ENCODE measurements at places on chromosomes 1 and 21.
A peak's percentile ranks its signal among the peaks of the same experiment; 100 is the strongest.

DNA sequence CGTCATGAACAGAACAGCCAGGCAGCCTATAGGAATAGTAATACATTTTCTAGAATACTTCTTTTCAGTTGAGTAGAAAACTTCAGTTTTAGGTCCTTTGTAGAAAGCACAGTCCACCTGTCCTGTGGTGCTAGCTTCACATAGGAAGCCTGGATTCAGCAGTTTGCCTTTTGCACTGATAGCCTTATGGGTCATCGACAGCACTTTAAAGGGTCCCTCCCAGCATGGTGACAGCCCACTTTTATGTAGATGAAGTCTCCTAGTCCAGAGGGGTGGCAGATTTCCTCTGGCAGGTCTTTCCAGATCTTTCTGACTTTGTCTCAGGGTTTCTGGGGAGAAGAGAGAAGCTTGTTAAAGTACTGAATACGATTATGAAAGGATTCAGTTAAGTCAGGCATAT is 161.4 kb upstream of the TNR start:
- DNase-seq, result no peak

DNA sequence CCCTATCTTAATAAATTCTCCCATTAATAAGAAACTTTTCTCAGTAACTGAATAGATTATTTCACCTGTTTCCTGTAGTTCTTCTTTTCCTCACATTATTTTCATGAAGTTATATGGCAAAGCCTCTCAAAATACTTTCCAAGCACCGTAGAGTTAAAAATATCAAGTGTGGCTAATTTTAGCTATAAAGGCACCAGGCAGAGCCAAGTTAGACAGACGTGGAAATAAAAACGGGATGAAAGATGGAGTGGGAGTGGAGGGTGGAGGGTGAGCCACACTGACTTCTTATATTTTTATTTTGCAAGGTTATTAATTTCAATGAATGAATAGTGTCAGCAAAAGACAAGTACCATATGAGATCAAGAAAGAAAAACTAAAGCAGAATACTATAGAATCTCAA is 71.7 kb downstream of the ENAH start:
- peak; percentile 20 for DNase-seq

GRCh38 chr21:15908187-15908586 is 178.4 kb downstream of the USP25 start:
- DNase-seq, result no peak

- no peak for DNase-seq
Observed at GRCh38 chr1:160718210-160718609, 6.6 kb upstream of the CD48 start.

GRCh38 chr1:38046884-38047602 is 450 bp upstream of the POU3F1 start:
- peak; percentile 83 for DNase-seq

DNA sequence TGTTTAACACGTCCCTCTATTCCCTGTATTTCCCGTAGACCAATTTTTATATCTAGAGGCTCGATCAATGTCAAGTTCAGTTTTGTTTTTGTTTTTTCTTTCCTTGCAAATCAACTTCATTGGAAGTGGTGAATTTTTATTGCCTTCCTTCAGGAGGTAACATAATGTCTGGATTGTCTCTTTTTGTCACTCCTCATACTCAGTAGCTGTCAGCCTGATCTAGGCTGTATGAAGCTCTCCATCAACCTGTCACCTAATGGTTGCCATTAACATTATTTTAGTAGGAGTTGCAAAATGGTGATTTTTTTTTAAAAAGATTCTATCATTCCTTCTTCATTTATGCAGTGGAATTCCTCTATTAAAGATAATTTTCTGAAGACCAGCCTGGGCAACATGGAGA is 49.7 kb upstream of the KIF26B start:
- no peak for DNase-seq

- peak; percentile 26 for DNase-seq
Observed at GRCh38 chr1:169368406-169368769, 393 bp downstream of the BLZF1 start.

GRCh38 chr1:100941580-100942216 is 45.8 kb downstream of the SLC30A7 start:
- no peak for DNase-seq

- DNase-seq, result peak; percentile 49
Observed at GRCh38 chr21:37338671-37339551, 27.7 kb upstream of the DYRK1A start.

DNA sequence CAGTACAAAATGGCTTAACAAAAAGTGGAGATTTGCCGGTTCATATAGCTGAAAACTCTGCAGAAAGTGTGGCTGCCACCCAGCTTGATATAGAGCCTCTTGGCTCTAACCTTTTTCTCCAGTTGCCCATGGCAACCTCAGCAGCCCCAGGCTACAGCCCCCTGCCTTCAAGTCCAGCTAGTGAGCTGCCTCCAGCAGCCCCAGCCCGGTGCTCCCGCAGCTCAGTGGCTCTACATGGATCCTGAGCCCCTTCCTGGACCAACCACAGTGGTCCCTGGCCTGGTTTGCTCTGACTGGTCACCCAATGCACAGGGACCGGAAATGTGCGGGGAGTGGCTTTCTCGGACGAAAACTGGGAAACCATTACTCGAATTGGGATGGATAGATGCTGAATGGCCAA is 13.3 kb upstream of the ATF3 start:
- DNase-seq, result no peak

GRCh38 chr1:216261631-216262030 is 161.6 kb downstream of the USH2A start:
- no peak for DNase-seq

GRCh38 chr1:56917356-56917755 is 48.5 kb downstream of the C8B start:
- DNase-seq, result no peak

All from stomach (tissue), 19 donors.